Urinary bladder (tissue), 4 donors: ENCODE measurements at places on chromosomes 11 and 22. TPM values are rescaled to one million over a fixed set of nuclear protein-coding genes. Genes with fewer than 3 reads are reported as not detected.

GRCh38 chr11:124829986-124830385 lies 29.8 kb upstream of the MSANTD2 start:
- DNase-seq = no peak

GRCh38 chr11:105274631-105275030 lies 135.1 kb upstream of the CARD18 start:
- no peak for DNase-seq

Gene ENTHD1
- not detected for total RNA-seq

- DNase-seq = no peak
Measured at GRCh38 chr11:416757-417621, 2.2 kb upstream of the SIGIRR start.

Gene LMO2
- total RNA-seq = 24.1 TPM

Gene GRIA4
- 3.1 TPM for total RNA-seq

Gene CLMP
- total RNA-seq = 46.0 TPM

DNA sequence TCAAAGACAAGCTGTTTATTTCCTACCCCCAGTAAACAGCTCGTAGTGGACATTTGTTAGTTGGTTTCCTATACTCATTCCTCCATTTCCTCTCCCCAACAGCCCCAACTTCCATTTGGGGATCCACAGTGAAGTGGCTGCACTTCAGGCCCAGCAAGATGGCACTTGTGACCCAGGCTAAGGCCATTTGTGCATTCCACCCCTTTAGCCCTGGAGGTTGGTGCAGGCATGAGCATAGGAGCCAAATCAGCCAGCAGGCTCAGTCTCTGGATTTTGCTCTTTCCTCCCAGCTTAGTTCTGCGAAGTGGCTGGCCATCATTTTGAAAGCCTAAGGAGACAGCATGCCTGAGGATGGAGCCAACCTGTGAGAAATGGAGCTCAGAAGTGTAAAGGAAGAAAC lies 122.9 kb downstream of the MPPED2 start:
- DNase-seq = no peak

DNA sequence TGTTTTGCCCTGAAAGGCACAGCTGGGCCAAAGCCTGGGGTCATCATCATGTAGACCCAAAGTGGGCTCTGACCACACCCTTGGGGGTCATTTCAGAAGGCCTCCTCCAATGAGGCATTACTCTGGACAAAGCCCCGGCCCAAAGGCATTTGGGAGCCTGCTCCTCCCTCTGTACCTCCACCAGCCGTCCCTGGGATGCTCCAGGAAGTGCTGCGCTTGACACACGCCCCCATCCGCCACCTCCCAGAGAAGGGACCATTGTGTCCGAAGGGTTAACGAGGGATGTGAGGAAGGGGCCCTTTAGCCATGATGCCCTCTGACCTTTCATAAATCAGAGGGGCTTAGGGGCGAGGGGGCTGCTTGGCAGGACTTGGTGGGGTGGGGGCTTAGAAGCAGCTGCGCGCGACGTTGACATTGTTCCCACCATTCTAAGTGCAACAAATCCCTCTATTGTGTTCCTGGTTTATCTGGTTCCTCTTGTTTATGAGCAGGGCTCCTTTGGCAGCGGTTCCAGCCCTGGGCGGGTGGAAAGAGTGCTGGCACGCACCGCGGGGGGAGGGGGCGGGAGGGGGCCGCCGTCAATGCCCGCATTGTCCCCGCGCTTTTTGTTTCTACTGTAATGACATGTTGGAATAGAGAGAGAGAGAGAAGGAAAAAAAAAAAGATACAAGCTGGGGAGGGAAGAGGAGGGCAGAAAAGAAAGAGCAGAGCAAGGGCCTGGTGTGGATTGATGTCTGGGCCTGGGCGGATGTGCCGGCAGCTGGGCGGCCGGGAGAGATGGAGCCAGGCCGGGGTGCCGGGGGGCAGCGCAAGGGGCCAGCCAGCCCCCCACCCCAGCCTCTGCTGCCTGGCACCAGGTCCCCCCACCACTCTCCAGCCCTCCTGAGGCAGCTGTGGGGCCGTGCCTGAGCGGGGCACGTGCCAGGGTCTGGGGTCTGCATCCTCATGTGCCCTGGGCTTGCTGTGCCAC lies 32.1 kb upstream of the SOX10 start:
- no peak for DNase-seq

Gene SLC15A3
- 12.7 TPM for total RNA-seq

DNA sequence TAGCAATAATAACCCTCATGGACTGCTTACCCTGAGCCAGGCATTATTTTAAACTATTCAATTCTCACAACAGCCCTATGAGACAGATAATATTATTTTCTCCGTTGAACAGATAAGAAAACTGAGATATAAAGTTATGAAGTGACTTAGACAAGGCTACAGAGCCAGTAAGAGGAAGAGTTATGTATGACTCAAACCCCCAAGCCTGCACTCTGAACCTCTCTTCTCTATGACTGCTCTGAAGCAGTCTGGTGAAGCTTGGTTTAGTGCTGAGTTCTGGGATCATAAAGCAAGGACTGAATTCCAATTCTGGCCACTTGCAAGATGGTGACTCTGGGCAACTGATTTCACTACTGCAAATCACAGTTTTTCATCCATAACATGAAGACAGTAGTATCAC lies 34.5 kb downstream of the TNKS1BP1 start:
- no peak for DNase-seq

DNA sequence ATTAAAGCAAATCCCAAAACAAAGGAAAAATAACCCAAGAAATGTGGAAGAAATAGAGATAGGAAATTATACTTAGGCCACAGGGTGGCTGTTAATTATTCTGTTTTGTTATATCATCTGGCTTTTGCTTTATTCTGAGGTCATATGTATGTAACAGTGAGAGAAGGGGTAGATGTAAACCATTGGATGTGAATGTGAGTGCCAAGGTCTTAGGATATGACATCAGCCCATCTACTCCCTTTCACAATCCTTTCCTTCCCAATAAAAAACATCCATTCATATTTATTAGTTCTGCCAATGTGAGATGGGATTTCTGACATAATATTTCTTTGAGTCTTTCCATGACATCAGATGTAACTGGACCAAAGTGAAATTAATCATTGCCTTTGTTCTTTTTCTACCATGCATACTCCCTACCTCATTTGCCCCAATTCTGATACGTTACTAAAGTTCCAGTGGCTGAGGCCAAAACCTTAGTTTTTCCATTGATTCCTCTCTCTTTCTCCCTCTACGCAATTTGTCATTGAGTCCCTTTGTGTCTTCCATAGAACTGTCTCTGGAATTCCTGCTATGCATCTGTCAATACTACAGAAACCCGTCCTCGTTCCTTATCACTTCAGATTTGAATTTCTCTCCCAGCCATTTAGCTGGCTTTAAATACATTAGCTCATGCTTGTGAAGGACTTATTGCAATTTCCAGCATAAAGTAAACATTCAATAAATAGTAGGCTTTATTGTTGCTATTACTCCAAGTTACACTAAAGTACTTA lies 170.3 kb downstream of the ARHGAP42 start:
- no peak for DNase-seq

GRCh38 chr22:35450824-35451569 lies 51.1 kb downstream of the MCM5 start:
- DNase-seq = no peak

GRCh38 chr11:8820401-8820800 lies 90.6 kb upstream of the AKIP1 start:
- DNase-seq = no peak

DNA sequence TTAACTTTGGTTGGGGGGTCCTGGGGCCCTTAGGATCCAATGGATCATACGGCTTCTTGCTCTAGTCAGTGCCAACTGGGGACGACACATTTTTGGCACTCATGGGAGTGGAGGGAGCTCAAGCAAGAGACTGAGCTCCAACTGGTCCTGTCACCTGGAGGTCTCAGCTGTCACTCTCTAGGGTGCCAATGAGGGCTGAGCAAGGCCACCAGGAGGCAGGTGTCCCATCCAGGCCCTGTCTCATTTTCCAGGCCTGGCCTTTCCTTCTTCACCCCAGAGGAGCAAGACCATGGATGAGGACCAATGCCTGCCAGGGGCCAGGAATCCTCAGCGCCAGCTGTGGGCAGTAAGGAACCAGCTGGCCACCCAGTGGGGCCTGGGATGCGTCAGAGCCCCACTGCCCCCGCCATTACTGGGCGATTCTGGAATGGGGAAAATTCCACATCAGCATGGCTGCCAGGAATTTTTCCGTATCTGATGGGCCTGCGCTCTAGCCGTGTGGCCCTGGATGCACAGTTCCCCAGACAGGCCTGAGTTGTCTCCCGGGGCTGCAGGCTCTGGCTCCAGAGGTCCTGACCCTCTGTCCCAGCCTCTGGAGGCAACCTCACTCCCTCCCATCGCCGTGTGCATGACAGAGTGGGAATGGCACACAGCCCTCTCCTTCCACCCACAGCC lies 669 bp upstream of the GAL3ST1 start:
- DNase-seq = no peak

DNA sequence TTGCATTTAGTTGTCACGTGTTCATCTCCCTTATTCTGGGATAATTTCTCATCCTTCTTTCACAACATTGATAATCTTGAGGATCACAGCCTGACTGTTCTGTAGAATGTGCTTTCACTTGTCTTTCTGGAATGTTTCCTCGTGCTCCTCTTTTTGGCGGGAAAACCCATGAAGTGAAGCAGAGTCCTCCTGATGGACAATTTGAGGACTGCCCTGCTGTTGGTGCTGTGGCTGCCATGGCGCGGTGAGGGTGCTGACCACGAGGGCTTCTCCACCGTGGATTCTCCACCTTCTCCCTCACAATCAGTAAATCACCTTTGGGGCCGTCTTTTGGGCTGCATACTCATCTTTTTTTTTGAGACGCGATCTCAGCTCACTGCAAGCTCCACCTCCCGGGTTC lies 946.9 kb downstream of the BRD1 start:
- no peak for DNase-seq

DNA sequence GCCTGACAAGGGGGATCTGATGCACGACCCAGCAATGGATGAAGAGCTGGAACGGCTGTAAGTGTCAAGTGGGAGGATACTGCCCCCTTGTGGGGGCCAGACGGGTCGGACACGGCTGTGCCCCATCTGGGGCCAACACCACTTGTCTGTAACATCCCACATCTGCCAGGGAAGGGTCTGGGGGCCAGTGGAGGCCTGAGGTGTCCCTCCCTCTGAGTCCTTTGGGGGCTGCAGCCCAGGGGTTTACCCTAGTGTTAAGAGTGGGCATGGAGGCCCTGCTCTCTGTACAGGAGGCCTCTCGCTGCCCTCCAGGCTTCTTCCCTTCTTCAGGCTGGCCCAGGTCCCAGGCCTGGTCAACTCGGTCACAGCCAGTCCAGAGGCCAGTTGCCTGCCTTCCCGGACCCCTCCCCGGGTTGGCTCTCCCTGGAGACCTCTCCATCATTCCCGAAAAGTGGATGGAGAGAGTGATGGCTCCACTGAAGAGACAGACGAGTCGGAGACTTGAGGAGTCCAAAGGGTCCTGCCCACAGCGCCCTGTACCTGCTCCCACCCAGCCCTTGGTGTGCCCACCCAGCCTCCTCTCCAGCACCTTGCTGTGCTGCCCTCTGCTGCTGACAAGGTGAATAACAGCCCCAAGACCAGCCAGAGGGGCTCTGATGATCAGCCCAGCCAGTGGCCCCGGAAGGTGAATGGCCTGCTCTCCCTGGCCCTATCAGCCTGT lies 15.4 kb downstream of the ARFGAP2 start:
- no peak for DNase-seq

DNA sequence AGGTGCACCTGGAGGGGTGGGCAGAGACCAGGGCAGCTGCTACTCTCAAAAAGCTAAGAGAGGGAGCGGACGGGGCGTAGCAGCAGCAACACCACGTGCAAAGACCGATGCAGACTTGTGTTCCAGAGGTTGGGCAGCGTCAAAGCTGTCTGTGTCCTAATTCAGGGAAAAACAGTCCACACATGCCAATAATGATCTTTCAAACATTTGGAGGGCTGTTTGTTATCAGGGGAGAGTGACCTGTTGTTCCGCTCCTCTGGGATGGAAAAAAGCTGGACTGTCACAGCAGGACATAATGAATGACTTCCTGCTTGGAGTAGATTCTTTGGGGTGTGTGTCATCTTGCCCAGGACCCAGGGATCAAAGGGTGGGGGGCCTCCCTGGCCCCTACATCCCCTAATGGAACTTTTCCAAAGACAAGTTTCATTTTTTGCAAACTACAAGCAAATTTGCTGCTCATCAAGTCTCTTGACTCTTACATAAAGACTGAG lies 6.2 kb upstream of the FBLN1 start:
- DNase-seq = no peak

DNA sequence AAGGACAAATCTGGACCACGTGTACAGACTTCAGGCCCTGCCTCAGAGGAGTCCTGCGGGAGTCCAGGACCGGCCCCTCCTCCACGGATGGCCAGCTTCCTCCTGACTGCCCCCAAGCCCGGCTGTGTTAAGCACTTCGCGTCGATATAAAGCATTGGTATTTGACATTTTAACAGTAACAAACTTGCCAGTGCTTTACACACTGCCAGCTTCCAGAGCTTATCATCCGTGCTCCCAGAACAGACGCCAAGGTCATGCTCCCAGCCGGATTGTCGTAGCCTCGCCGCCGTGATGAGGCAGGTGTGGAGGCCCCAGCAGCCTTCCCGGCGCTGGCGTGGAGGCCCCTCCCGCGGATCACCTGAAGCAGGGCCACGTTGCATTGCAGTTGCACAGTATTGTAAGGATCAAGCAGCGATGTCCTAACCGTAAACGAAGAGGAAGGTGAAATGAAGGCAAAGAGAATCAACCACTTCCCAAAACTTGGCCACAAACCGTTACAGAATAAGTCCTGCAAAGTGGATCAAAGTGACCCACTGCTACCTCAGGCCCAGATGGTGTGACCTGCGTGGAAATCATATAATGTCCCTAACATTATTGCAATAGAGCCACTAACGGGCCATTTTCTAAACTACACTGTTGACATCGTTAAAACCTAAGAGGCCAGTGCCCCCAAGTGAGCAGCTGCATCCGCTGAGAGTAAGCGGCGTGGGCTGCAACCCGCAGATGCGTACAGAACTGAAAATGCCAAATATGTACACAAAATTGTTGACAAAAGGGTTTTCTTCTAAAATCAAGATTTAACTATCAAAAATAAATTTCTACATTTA lies 51.6 kb downstream of the CERK start:
- no peak for DNase-seq

DNA sequence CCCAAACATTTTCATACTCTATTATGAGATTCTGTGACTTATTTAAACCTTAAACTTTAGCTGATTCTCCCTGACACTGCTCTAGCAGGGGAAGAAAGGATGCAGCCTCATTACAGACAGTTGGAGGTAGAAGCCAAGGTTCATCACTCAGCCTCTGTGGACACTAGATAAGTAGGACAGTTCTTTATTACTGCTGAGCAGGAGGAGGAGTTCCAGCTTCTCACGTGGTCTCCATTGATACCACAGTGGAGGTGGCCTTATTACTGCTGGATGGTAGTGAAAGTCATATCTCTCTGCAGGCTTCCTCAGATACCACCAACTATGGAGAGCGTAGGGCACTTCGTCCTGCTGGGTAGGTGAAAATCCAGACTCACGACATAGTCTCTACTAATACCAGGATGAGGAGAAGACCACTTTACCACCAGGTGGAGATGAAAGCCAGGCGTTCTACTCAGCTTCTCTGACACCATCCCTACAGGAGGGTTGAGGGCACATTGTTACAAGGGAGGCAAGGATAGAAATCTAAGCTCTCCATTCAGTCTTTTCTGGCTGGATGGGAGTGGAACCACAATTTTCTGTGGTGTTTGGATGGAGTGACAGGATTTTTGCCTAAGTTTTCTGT lies 13.1 kb upstream of the ANGPTL5 start:
- DNase-seq = no peak
